ENCODE measurements at places on chromosomes 2 and 18.

DNA sequence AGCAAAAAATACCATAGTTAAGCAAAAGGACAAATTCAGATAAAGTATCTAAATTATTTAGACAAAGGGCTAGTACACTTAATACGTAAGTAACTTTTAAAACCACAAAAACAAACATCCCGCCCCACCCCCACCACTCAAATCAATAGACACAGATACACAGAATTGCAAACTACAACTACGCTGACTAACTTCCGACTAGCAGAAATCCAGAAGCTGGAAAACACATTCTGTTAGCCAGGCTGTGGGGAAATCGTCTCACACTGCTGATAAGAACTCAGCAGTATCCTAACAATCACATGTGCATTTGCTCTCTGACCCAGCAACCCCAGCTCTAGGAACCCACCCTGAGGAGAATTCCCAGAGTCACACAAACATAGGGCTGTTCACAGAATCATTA lies 16.6 kb downstream of the FAM168B start:
- DNase-seq, result no peak

GRCh38 chr2:226799976-226800940 lies 638 bp upstream of the IRS1 start:
- no peak for DNase-seq

GRCh38 chr2:181891258-181891965 lies at the start of gene ITPRID2:
Gene ITPRID2, plus strand, starts transcription at chr2:181891730. Its CDS starts 337 bp downstream, at chr2:181892067.
- peak; percentile 36 for DNase-seq

DNA sequence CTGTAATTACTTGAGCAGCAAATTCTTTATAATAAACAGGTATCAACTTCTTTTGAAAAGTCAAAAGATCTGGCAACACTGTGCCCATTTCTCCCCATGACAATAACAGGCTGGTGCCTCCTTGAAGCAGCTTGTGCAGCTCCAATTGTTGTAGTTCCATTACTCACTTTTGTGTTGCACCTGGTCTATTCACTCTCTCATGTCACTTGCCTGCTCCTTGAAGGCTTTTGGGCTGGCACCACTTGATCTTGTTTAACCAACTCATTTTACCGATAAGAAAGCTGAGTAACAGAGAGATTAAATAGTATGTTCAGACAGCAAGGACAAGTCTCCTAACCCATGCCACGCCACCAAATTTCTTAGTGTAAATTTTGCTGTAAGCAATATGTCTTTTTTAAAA lies 314.5 kb downstream of the OSR1 start:
- DNase-seq, result no peak

- DNase-seq, result no peak
These were observed 26.2 kb downstream of the GLI2 start for GRCh38 chr2:120761911-120762310.
